ENCODE measurements at places on chromosomes 2 and 18. TPM values are rescaled to one million over a fixed set of nuclear protein-coding genes. Genes with fewer than 3 reads are reported as not detected.

IKZF2 gene
- 4.8 TPM for total RNA-seq

DNA sequence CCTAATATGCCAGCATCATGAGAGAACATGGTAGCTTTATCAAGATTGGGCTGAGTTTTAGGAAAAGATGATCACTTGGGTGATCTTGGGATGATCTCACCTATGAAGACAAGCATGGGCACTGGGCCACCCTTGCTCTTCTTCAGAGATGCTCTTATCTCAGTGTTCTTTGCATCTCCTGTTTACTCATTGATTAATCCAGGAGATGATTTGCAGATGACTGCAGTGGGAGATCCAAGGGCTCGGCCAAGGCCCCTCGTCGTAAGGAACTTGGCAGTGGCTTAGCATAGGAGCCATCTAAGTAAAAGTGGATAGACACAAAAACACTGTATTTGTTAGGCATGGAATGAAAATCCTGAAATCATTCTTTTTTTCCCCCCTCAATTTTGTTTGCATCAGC lies 228.4 kb downstream of the FHOD3 start:
- no peak for DNase-seq

DNA sequence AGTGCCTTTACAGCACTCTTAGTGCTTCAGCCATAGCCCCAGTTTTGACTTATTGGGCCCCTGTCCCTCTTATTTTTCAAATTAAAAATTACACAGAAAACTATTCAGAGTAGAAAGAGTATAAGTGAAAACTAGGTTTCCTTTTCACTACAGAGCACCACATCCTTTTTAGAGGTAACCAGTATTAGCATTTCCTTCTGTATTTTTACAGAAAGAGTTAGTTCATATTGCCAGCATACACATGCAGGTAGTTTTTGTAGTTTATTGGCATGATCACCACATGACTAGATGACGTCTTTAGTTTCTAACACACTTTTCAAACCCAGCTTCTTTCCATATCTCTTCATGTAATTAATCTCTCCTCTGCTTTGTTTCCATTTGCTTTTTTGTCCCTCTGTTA lies 66.4 kb downstream of the UBE2E3 start:
- DNase-seq: no peak

GRCh38 chr2:62407838-62408237 lies 98.2 kb downstream of the TMEM17 start:
- DNase-seq: no peak

DNA sequence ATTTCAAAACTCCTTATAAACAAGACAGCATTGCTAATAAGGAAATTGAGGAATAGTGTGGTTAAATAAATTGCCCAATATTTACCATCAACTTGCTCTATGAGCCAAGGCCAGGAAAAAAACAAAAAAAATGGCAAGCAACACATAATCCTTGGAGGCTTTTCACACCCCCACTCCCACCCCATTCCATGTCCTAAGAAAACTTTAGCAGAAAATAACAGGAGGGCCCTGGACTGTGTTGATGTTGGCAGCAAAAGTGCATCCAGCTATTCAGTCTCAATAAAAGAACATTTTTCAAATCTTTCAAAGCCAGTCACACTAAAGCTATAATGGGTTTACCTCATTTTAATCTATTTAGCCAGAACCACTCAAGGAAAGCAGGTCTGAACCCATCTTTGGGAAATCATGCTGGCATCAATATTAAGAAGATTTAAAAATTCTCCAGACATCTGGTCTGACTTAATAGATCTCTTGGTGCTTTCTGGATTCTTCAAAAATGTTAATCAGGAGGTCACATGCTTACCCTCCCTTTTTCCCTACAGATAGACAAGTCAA lies 34.6 kb upstream of the STK17B start:
- no peak for DNase-seq

DNA sequence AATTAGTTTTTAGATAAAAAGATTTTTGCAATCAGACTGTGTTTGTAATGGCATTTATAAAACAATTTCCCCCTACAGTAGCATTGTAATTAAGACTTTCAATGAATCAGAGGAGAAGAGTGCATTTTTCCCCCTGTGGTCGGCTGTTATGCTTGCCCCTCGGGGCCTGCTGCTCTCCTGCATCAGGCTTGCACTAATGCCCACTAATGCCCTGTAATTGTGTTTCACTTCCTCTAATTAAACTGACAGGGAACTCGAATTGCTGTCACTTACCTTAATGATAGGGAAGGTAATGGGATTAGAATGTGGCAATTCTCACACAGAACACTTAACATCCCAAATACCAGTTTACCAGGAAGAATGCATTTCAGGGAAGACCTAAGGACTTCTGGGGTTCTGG lies 61.2 kb upstream of the LRRTM1 start:
- no peak for DNase-seq

DNA sequence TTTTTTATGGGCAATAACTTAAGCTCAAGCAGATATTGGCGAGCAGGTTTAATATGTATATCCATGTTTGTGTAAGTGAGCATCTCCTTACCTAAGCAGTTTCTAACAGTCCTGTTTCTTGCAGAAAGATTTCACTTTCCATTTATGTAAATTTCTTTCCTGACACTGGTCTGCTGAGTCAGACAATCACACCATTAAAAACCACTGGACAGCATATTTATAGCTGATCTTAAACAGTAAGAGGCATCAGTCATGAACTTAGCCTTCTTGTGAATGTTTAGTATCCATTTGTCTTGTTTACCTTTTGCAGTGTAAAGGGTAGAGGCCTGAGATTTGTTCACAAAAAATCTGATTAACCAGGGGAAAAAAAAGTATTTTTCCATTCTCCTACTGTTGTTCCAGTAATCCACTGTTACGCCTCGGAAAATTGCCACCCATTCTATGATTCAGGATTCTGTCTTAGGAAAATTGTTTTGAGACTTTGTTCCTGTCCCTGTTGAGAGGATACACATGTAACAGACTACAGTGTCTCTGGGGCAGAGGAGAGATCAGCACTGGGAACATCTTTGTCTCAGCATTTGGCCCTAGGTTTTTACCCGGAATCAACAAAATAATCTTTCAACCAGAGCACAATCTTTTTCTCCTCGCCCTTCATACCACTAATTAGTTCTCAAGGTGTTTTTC lies 521.0 kb upstream of the NRP2 start:
- no peak for DNase-seq

RASGRP3 gene
- 3.6 TPM for total RNA-seq

ALLC gene
- not detected for total RNA-seq

GRCh38 chr2:217102956-217103355 lies 243.1 kb upstream of the TNP1 start:
- no peak for DNase-seq
